Stimulated activated CD4-positive, alpha-beta T cell treated with anti-CD3 and anti-CD28 coated beads, Interleukin-12 subunit alpha, Interleukin-12 subunit beta, amount 100 ng/mL, for 24 hours (primary cell): ENCODE measurements at places on chromosomes 6 and 20.

GRCh38 chr6:16544006-16544405 lies 217.3 kb downstream of the ATXN1 start:
- no peak for DNase-seq

DNA sequence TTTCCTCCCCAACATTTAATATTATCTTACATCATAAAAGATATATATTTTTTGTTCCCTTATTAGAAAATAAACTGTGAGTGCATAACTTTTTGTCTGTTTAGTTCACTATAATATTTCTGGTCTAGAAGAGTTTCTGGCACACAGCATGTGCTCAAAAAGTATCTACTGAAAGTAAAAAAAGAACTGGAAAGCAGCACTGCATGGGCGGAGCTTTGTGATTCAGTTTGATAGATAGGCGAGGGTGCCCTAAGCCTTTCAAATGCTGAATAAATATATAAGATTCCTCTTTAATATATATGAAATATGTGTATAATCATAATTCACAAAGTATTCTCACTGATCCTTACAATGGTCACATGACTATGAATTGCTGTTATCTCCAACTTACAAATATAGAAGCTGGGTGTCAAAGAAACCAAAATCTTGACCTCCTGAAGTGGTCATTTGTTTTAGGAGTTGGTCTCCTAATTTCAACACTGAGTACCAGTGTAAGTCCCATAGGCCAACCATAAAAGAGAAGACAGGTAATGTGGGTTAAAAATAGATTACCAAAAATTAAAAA lies 50.8 kb downstream of the OR2B2 start:
- DNase-seq: no peak

- peak; percentile 63 for DNase-seq
Observed at GRCh38 chr20:8131598-8132483, at the start of gene PLCB1. Gene PLCB1, plus strand, starts transcription at chr20:8132266. Its CDS starts 386 bp downstream, at chr20:8132652.

- peak; percentile 43 for DNase-seq
Observed at GRCh38 chr20:35269055-35269781, 8.7 kb downstream of the MMP24OS start.

DNA sequence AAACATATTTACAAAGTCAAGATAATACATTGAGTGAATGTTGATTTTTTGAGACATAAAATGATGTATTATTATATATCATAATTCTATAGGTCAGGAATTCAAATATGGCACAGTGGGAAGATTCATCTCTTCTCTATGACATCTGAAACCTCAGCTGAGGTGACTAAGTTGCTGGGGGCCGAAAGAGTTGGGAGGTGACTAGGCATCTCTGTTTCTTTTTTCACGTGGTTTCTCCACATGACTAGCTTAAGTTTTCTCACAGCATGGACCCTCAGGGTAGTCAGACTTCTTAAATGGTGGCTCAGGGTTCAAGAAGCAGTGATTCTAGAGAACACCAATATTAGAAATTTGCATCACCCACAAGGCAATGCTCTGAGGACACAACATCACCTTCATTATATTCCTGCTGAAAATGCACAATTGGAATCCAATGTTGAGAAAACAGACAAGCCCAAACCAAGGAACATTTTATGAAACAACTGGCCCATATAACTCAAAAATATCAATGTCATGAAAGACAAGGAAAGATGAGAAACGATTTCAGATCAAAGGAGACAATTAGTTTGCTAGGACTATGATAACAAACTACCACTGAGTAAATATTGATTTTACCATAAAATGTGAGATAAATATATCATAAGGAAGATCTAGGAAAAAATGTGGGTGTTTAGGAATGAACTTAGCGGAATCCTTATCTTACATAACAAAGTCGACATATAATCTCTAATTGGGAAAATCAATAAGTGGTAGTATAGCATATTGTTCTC lies 273.3 kb upstream of the IRAK1BP1 start:
- DNase-seq: no peak

DNA sequence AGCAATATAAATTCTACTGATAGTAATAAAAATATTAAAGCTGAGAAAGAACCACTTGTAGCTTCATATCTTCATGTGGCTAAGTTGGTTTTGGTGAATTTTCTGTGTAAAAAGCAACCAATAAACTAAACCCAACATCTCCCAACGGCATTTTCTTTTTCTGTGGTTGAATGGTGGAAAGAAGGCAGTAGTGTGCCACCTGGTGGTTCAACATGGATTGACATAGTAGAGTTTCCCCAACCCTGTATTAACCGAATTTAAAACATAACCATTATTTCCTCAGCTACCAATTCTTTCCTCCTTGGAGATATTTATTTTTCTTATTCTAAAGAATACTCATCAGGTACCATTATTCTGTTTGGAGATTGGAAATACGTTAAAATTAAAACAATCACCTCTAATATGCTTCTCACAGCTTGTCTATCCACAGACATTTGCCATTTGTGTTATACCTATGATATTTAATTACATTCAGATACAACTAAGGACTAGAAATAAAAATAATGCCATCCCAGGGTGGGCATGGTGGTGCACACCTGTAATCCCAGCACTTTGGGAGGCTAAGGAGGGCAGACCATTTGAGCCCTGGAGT lies 117.1 kb upstream of the EEF1E1 start:
- peak; percentile 13 for DNase-seq

DNA sequence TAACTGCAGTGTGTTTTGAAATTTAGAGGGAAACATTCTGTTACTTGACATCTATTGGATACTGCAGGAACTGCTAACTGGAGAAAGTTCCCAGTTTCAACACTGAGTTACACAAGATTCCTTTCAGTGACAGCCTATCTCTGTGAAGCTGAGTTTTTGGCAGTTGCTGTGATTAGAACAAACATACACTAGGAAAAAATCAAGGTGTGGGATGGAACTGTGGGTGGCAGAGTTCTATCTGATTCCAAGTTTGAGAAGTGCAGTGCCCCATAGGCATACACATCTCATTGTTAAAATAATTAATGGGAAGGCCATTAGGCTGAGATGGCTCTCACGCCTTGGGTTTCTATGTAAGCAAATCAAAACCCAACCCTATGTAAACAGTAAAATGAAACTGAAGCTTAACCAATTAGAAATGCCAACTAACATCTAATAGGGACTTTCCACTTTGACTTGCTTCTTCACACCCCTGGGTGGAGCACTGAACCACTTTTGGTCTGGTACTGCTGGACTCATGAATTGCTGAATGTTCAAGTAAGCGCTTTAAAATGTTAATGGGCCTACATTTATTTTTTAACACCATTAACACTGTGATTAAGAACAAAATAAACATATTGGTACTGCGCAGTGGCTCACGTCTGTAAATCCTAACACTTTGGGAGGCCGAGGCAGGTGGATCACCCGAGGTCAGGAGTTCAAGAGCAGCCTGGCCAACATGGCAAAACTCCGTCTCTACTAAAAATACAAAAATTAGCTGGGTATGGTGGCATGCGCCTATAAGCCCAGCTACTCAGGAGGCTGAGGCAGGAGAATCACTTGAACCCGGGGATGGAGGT lies 55.2 kb upstream of the TBC1D7 start:
- DNase-seq: no peak

DNA sequence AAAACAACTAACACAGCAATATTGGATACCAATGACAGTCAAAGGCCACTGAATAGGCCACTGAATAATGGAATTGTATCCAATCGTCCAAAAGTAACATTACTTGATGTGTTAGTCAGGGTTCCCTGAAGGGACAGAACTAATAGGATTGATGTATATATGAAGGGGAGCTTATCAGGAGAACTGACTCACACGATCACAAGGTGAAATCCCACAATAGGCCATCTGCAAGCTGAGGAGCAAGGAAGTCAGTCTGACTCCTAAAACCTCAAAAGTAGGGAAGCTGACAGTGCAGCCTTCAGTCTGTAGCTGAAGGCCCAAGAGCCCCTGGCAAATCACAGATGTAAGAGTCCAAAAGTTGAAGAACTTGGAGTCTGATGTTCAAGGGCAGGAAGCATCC lies 571.4 kb downstream of the PRKN start:
- DNase-seq: no peak

GRCh38 chr6:3794092-3794491 lies 42.6 kb upstream of the PXDC1 start:
- DNase-seq: no peak

DNA sequence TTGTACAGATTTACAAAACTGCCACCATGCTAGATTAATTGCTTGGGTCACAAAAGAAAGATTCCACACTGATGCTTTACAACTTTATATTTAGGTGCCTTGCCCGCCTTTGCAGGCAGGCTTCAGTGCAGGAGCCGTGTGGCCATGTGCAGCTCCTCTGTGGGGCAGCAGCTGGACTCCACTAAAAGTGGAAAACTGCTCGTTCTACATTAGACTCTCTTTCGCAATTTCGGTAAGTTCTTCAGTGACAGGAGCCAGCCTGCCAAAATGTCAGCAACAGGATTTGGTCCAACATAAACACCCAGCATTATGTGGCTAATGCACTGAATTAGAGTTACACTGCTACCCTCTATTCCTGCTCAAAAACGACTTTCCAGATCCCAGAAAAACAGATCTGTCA lies 174.4 kb upstream of the KCNK16 start:
- DNase-seq: no peak

- no peak for DNase-seq
Observed at GRCh38 chr6:23003671-23004467, 434.5 kb downstream of the HDGFL1 start.

DNA sequence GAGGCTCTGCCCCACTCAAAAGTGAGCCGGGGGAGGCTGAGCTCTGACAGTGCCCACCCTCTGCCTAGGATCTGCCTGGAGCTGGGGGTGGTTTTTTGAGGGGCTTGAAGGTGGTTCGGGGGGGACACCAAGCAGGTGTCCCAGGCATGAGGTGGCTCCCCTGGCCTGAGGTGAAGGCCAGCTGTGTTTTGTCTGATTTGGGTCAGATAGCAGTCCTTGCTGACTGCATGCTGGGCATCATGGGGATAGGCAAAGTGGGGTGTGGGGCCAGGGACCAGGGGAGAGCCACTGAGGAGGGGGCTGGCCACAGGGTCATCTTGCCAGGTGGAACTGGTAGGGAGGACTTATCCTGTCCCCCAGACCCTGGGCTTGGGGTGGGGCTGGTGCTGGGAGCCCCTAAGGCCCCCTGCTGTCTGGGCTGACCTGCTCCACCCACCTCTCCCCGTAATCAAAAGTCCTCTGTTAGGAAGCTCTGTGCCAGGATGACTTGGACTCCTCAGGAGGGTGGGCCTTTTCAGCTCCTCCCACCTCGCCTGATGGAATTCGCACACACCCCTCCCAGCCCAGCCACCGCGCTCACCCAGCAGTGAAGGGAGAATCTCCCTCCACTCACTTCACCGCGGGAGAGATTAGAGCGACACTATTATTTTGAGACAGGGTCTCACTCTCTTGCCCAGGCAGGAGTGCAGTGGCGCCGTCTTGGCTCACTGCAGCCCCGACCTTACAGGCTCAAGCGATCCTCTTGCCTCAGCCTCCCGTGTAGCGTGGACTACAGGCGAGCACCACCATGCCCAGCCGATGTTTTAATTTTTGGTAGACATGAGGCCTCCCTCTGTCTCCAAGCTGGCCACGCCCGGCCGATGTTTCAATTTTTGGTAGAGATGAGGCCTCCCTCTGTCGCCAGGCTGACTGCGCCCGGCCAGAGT lies 1.5 kb upstream of the COL9A3 start:
- DNase-seq: no peak

DNA sequence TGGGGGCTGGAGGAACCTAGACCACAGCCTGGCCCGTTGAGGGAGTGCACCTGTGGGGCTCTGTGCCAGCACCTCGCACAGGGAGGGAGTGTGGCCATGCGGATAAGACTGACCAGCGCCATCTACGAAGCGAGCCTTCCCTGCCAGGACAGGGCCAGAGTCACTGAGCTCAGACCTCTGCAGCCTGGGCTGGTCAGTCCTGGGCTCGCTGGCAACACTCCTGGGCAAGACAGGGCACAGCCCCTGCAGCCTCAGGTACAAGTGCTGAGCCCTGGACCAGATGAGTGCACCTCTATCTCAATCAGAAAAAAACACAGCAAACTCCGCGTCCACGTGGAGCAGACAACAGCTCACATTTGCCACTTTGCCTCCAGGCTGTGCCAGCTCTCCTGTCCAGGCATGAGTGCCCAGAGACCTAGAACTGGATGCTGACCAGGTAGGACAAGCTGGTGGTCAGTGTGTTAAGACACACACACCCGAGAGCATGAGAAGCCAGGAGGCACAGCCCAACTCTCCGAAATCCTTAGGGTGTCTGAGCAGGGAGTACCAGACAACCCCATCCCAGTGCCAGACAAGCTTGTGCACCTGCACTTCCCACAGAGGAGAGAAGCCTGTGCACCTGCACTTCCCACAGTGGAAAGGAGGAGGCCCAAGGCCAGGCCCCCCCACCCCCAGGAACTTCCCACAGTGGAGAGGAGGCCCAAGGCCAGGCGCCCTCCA lies 4.9 kb downstream of the ARFRP1 start:
- DNase-seq: no peak

- DNase-seq: no peak
Observed at GRCh38 chr6:36121787-36122494, 8.4 kb upstream of the MAPK13 start.

GRCh38 chr6:131642987-131643611 lies 6.0 kb downstream of the ENPP3 start:
- no peak for DNase-seq

GRCh38 chr6:147538821-147539220 lies 30.3 kb downstream of the SAMD5 start:
- DNase-seq: no peak

GRCh38 chr6:38715016-38715689 lies at the start of gene DNAH8:
Gene DNAH8, plus strand, starts transcription at chr6:38715311. Its CDS starts 7,499 bp downstream, at chr6:38722810.
- no peak for DNase-seq

DNA sequence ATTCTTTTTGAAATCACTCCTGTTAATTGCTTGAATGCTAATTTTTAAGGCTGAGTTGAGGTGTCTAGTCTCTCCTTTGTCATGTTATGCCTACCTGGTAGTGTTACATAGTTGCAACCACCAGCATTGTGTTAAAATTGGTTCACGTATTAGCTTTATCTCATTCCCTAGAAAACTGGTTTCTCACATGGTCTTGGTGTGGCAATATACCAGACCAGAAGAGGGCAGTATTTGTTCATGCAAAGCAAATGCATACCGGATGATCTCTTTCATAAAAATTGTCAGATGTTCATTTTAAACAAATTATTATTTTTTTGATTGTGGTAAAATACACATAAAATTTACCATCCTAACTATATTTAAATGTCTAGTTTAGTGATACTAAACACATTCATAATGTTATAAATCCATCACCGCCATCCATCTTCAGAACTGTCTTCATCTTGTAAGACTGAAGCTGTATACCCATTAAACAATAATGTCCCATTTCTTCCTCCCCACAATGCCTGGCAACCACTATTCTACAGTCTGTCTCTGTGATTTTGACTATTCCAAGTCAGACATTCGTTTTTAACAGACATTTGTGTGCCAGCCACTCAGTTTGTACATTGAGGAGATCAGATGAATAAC lies 92.8 kb downstream of the ATRN start:
- no peak for DNase-seq
